ENCODE measurements at places on chromosomes 1 and 21.

- no peak for DNase-seq
Measured at GRCh38 chr1:110174961-110175360, 24.7 kb downstream of the SLC6A17 start.

DNA sequence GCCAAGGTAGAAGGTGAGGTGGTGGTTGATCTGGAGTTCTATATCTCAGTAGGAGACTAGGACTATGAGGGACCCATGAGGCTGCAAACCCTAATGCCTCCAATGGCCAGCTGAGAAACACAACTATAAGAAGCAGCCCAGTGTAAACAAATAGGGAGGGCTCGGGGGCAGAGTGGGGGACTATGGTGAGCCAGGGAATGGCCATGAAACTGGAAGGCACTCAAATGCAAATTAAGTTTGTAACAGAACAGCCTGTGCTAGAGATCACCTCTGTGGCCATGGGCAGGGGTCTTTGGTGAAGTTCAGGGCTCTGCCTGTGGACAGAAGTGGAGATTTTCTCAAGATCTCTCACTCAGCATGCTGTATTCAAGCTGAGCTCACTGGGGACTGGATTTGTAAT is 187.1 kb downstream of the GRIK3 start:
- no peak for DNase-seq

GRCh38 chr1:51415963-51416362 is 85.6 kb upstream of the TTC39A start:
- DNase-seq, result no peak

- DNase-seq, result no peak
Measured at GRCh38 chr1:5504364-5504740, 487.9 kb downstream of the NPHP4 start.

- no peak for DNase-seq
Measured at GRCh38 chr1:6207075-6207885, 1.4 kb downstream of the RNF207 start.

GRCh38 chr1:163361123-163361934 is 39.6 kb downstream of the NUF2 start:
- peak; percentile 6 for DNase-seq

DNA sequence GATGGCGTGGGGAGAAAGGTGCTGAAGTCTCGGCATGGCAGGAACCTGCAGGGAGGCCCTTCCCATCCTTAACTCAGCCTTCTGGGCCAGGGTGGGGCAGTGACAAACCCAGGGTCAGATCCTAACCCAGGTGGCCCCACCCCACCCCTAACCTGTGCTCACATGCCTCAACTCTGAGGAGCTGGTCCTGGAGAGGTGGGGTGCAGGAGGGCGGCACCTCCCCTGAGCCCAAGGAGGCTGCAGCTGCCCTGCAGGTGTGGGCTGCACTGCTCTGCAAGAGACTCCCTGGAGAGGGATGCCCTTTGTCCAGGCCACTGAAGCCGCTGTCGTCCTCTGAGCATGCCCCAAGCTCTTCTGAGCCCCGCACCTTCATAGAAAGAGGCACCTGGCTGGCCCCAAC is 15.2 kb upstream of the ADAMTSL4 start:
- DNase-seq, result no peak

- no peak for DNase-seq
Measured at GRCh38 chr1:59997479-59998115, 71.0 kb upstream of the CYP2J2 start.

GRCh38 chr1:228107636-228108035 is 1.5 kb downstream of the MRPL55 start:
- DNase-seq, result no peak

- no peak for DNase-seq
Measured at GRCh38 chr1:168907053-168907452, 178.0 kb upstream of the DPT start.

DNA sequence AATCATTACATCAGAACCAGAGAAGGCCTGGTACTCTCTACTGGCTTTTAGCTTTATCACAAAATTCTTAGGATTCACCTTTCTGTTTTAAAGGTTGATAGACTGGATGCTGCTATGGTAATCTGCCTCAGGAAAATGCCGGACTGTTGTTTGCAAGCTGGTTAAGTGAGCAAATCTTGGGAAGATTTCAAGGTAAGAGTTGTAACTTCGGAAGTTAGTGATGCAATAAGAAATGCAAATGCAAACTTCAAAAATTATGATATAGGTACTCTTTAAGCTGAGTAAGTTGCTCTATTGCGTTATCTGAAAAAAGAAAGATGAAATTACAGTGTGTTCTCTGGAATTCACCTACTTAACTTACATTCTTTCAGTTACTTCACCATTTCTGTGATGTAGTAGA is 4.4 kb upstream of the SLC16A1 start:
- DNase-seq, result no peak

GRCh38 chr21:38751379-38752050 is 54.2 kb upstream of the ETS2 start:
- DNase-seq, result no peak

DNA sequence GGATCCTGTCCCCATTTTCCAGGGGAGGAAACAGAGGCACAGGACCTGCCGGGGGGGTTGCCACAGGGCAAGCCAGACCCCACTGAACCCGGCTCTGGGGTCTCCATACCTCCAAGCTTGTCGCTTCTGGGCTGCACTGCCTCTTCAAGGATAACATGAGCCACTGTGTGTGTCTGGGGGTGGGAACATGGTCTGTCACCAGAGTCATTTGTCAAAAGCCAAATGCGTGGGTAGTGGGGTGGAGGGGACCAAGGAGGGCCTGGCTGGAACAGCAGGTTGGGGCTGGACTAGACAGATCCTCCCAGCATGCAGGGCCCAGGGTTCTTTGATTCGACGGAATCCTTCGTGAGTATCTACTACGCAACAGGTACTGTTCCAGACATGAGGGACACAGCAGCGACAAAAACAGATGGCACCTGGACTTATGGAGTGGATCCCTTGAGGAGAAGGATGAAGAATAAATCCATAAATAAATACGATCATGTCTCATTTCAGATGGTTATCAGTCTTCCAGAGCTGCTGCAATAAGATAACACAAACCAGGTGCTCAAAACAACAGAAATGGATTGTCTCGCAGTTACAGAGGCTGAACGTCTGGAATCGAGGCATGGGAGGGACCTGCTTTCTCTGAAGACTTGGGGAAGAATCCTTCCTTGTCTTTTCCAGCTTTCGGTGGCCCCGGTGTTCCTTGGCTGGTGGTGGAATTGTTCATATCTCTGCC is 28.7 kb downstream of the C1QB start:
- DNase-seq, result no peak
